ENCODE measurements at places on chromosomes 4 and X.

GRCh38 chr4:52588771-52589591 is 70.1 kb downstream of the USP46 start:
- DNase-seq = no peak

DNA sequence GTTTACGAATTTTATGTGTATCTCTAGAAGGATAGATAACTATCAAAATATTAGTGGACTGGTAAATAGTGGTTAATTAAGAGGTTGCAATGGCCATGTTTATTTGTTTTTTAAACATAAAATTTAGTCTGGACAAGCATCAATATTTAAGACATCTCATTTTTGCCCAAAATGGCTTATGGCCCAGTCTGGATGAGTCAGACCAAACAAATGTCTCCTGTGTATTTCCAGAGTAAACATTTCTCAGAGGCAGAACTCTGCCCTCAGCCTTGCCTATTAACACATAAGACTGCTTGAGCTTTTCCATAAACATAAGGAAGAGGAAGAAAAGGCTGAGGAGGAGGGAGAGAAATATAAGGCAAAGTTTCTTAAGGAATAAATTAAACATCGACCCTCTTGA is 277.1 kb upstream of the DIAPH2 start:
- no peak for DNase-seq

GRCh38 chr4:153649572-153649991 is 34.5 kb upstream of the TLR2 start:
- DNase-seq = no peak

DNA sequence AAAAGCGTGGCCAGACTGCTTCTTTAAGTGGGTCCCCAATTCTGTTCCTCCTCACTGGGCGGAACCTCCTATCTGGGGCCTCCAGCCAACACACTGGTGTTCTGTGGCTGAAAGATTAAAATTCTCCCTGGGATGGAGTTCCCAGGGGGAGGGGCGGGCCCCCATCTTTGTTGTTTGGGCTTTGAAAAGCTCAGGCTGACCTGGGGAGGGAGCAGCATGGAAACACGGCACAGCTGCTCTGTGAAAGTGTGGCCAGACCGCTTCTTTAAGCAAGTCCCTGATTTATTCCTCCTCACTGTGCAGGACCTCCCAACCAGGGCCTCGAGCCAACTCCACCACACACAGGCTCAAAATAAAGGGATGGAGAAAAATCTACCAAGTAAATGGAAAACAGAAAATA is 219.5 kb downstream of the TMEM47 start:
- DNase-seq = no peak

DNA sequence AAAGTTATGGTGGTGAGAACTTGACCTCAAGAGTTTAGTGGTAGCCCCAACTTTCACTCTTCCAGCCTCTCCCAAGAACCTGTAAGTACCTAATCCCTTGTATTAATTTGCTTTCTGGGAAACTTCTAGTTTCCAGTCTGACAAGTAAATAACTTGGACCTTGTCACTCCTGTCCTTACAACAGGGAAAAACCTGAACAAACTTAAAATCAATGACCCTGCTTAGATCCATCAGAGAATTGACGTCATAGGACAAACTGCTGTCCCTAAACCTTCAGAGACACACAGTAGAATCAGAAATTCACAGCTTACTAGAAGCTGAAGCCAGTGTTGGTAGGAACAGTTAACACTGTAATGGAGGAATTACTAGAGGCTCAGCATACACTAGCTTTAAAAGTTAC is 60.0 kb upstream of the DCLK2 start:
- DNase-seq = no peak

DNA sequence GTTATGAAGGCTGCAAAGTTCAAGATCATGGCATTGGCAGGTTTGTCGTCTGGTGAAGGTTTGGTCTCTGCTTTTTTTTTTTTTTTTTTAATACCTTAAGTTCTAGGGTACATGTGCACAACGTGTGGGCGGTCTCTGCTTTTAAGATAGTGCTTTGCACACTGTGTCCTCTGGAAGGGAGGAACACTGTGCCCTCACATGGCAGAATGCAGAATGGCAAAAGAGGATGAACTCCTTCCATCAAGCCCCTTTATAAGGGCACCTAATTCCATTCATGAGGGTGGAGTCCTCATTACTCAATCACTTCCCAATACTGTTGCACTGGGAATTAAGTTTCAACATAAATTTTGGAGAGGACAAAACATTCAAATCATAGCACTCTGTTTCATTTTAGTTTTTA is 101.4 kb downstream of the GLRA2 start:
- DNase-seq = no peak

DNA sequence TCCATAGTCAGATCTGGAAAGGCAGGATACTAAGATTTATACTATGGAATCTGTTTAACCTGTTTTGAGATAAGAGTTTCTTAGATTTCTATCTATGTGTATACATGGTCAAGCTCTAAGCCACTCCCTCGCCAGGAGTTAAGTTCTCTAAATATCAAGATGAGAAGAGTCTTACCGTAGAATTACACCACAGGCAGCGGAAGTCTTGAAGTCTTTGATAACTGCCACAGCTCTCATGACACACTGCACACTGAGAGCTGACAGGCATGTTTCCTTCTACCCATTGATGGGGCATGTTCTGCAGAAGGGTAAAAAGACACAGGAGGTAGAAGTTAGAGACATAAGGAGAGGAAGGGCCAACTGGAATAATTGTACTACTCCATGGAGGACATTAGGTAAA is 67.7 kb downstream of the DGKK start:
- DNase-seq = no peak

All from D341Med (cell line).